ENCODE measurements at places on chromosomes 6 and 20.

GRCh38 chr6:63807056-63807455 lies 171.5 kb downstream of the PHF3 start:
- DNase-seq: no peak

- DNase-seq: no peak
Measured at GRCh38 chr6:36979347-36979742, 6.7 kb downstream of the MTCH1 start.

GRCh38 chr20:1801225-1801928 lies 93.8 kb upstream of the SIRPA start:
- no peak for DNase-seq

DNA sequence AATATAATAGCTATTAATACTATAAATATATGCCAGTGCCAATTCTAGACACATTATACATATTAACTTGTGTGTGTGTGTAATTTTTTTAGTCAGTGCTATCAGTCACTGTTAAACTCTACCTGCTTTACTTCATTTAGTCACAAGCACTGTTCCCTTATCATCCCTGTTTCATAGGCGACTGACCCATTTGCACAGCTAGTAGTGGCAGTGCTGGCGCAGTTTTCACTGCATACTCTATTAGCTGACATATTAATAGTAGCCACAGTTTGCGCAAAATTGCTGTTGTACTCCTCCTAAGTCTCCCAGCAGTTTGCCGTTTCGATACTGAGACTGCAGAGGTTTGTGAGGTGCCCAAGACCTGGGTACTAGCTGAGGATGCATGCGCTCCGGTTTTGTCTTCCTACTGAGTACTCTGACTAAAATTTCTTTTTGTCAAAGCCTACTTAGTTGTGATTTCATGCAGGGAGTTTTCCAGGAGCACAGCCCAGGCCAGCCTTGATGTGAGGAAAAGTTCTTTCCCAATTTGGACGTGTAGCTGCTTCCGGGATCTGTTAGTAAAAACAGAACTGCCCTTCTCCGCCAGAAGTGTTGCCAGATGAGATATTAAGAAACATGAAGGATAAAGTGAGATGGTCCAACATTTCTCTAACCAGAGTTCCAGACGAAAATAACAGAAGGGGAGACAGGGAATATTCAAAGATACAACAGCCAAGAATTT lies 5.6 kb downstream of the BAG2 start:
- no peak for DNase-seq
